ENCODE measurements at places on chromosomes 7 and 10.

DNA sequence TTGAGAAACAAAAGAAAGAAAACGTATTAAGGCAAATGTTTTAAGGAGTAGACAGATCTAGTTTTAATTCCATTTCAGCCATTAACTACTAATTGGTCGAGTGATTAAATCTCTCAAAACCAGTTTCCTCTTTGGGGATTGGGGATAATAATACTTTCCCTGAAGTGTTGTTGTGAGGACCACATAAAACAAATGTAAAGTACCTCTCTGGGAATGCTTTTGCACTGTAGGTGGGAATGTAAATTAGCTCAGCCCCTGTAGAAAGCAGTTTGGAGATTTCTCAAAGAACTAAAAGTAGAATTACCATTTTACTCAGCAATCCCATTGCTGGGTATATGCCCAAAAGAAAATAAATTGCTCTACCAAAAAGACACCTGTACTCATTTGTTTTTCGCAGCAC is 36.0 kb upstream of the PPP1R3C start:
- DNase-seq: no peak

DNA sequence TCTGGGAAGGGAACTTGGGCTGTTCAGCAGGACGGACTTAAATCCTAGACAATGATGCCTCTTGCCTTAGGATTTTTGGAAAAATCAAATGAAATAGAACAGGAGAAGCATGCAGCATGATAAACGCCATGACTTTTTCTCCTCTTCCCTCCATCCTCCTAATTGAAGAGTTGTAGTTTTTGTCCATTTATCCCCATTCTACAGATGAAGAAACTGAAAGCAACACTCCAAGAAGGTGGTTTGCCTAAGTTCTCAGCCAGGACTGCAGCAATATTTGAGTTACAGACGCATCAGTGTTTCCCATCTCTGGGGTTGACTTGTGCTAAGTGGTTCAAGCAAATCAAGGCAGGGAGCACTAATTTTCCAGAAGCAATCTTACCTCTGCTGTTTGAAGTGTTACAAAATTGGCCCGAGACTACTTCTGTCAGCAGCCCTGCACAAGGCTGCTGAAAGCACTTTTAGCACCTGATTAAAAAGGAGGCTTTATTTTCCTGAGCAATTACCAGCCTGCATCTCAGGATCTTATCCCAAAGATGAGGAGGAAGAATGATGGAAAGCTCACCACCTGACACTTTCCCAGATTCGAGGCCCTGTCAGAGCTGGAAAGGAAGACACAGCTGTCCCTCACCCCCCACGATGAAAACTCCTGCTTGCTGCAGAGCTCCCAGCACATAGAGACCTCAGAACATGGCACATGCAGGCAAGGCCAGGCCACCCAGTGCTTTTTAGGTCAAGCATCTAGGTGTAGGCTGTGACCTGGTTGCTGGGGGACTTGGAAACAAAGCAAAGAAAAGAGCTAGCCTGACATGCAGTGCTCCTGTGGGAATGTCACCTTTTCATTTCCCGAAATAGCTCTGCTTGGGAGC is 19.7 kb upstream of the C10orf71 start:
- DNase-seq: peak; percentile 33

GRCh38 chr7:44265728-44266127 is 59.7 kb downstream of the CAMK2B start:
- no peak for DNase-seq

DNA sequence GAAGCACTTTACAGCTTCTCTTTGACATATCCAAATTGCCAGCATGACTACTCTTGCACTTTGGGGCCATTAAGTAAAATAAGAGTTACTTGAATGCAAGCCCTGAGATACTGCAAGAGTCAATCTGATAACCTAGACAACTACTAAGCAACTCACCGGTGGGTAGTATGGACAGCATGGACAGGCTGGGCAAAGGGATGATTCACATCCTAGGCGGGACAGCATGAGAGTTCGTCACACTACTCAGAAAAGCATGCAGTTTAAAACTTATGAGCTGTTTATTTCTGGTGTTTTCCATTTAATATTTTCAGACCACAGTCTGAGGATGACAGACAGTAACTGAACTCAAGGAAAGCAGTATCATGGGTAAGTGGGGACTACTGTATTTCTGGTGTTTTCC is 84.0 kb downstream of the ORC5 start:
- DNase-seq: no peak

DNA sequence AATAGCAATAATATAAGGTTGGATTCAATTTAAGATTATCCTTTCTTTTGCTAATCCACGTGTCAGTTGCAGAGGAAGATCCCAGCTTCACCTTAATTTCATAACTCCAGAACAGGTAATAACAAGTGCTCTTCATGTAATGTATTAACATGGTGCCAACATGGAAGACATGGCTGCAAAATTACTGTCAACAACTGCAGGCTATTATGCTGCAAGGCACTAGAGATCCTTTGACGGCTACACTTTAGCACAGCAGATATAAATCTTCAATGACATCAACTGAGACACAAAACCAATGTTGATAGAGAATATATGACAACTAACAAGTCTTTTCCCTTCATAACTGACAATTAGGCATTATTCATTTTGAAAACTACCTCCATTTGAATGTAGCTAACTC is 96.1 kb downstream of the RNF133 start:
- DNase-seq: no peak

- DNase-seq: no peak
Observed at GRCh38 chr7:27064159-27064558, 31.6 kb downstream of the HOXA1 start.

- no peak for DNase-seq
Observed at GRCh38 chr10:49297818-49298670, 926 bp upstream of the C10orf71 start.

- DNase-seq: no peak
Observed at GRCh38 chr10:8543361-8544056, 489.0 kb downstream of the GATA3 start.

DNA sequence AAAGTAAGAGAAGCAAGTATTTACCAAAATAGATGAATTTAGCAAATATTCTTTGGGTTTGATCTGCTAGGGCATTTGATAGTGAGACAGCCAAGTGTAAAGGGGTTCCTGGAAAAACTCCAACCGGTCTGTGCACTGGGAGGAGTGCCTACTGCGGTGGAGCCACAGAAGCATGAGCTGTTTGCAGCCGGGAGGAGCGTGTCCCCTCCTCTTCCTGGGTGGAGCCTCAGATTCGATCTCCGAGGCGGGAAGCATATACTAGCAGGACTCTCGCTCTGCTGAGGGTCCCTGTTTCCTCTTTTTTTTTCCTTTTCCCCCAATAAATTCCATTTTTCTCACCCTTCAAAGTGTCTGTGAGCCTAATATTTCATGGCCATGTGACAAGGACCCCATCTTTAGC is 45.1 kb upstream of the MET start:
- no peak for DNase-seq

GRCh38 chr10:128035557-128035973 is 90.7 kb downstream of the MKI67 start:
- no peak for DNase-seq

GRCh38 chr7:85289279-85289678 is 102.4 kb upstream of the SEMA3D start:
- no peak for DNase-seq

- DNase-seq: no peak
Observed at GRCh38 chr7:133668296-133669060, 415.6 kb downstream of the EXOC4 start.

DNA sequence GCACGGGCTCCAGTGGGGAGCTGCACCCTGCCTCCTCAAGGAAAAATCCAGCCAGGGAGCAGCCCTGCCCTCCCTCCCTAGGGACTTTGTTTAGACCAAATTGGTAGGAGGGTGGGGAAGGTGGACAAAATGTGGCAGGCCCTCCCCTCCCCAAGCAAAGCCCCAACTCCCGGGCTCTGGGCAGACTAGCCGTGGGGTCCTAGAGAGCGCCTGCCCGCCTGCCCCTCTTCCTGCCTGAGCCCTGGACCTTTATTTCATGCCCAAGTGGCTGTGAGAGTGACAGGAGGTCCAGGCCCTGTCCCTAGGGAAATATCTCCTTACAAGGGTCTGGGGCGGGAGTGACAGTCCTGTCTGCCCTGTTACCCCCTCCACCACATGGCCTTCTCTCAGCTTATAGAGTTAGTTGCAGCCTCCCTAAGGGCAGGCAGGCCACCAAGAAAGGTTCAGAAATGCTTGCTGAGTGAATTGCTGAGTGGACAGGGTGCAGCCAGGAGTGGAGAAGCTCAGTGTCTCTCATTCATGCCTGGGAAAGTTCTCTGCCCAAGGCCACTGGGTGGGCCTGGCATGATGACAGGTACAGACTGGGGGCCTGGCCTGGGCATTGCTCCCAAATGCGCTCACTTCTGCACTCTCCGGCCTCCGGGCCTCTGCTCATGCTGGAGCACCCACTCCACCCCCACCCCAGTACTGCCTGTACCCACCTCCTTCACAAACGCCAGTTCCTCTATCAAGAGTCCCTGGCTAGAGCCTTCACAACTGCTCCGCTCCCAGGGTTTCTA is 25.2 kb downstream of the DNAJB12 start:
- no peak for DNase-seq

GRCh38 chr10:113880236-113880635 is 25.8 kb downstream of the NHLRC2 start:
- DNase-seq: no peak

GRCh38 chr7:139648941-139649425 is 125.5 kb downstream of the CLEC2L start:
- DNase-seq: no peak

GRCh38 chr10:90481326-90481923 is 376.4 kb downstream of the HTR7 start:
- DNase-seq: no peak

DNA sequence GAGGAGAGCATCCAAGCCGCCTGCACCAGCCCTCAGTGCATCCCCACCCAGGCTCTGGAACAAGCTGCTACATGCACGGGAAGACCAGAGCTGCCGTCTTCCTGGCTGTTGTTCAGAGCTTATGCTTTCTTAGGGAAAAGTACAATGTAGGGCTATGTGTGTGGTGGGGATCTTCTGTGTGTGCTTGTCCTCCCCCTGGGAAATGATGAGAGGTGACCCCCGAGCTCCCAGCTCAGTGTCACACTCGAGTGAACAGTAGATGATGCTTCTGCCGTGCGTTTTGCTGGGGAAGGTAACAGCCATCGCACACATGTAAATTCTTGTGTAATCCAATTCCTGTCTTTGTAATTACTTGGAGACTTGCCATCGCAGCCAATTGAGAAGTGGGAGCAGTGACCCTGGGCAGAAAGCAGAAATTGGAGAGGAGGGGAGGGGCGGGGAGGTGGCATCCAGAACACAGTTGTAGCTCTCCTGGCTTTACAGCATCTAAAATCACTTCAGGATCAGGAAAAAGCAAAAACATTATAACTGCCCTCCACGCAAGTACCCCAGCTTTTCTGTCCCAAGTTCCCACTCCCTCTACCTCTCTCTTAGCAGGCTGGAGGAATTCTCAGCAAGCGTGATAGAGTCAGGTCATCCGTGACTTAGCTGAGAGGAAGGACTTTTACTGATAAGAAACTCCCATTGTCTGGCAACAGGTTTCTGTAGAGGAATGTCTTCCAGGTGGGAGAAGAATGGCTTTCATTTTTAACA is 149.6 kb downstream of the TCF7L2 start:
- no peak for DNase-seq

DNA sequence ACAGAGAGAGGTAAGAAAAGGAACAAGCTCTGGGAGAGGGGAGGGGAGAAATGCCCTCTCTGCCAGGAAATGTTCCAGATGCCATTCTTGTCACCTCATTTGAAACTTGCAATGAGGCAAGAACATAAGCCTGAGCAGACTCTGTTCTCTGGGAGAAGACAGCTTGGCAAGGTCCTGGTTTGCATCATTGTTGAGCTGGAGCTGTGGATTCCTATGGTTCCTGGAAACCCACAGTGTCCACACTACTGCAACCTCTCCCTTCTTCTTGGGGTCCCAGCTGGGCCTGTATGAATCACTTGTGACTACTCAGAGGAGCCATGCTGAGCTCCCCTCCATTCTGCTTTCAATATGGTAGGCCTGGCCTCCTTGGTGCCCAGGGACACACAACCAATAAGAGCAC is 60.8 kb upstream of the HECTD2 start:
- DNase-seq: no peak

DNA sequence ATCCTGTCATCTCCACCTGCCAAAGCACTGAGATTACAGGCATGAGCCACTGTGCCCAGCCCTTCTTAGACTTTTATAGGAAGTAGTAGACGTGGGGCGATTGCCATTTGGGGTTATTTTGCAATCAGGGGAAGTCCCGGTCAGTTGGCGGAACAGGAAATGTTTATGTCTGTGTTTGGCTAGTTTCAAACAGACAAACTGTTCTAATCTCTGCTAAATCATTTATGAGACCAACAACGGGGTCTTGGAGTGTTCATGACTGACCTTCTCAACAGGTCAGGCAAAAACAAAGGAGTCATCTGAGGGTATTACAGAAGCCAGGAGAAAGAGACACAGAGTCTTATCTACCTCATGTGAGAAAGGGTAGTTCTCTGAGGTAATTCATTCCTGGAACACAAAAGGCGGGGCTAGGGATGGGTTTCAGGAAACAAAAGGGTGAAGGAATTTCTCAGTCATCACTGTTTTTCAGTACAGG is 6.6 kb upstream of the TPK1 start:
- no peak for DNase-seq

GRCh38 chr10:119274519-119275045 is 67.2 kb downstream of the GRK5 start:
- no peak for DNase-seq

- no peak for DNase-seq
Observed at GRCh38 chr7:96679886-96680285, 29.8 kb downstream of the SEM1 start.

- DNase-seq: no peak
Observed at GRCh38 chr10:26326851-26327250, 110.3 kb downstream of the GAD2 start.

DNA sequence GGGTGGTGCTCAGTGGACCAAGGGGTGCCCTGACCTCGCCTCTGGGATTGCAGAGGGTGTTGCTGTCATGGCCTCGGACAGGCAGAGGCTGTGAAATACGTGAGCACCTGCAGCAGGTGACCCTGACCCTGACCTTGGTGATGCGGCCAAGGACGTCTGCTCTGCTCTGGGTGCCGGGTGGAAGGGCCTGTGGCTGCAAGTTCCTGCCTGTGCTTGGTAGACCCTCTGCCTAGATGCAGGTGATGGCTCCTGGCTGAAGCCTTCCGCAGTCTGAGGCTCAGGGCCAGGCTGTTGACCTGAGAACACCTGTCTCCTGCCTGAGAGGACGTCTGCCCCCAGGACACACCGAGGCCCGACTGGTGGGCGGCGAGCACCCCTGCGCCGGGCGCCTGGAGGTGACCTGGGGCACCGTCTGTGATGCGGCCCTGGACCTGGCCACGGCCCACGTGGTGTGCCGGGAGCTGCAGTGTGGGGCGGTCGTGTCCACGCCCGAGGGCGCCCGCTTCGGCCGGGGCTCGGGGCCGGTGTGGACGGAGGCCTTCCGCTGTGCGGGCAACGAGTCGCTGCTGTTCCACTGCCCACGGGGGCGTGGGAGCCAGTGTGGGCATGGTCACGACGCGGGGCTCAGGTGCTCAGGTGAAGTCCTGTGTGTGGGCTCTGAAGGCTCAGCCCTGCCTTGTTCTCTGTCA is 4.4 kb downstream of the SCART1 start:
- peak; percentile 86 for DNase-seq

GRCh38 chr10:13395540-13395939 is 47.4 kb upstream of the SEPHS1 start:
- DNase-seq: no peak

All from mesenteric fat pad (tissue), 1 donor.